Activated B cell treated with CpG ODN at 0.5 μM for 24 hours (primary cell): ENCODE measurements at places on chromosomes 12 and 14.

DNA sequence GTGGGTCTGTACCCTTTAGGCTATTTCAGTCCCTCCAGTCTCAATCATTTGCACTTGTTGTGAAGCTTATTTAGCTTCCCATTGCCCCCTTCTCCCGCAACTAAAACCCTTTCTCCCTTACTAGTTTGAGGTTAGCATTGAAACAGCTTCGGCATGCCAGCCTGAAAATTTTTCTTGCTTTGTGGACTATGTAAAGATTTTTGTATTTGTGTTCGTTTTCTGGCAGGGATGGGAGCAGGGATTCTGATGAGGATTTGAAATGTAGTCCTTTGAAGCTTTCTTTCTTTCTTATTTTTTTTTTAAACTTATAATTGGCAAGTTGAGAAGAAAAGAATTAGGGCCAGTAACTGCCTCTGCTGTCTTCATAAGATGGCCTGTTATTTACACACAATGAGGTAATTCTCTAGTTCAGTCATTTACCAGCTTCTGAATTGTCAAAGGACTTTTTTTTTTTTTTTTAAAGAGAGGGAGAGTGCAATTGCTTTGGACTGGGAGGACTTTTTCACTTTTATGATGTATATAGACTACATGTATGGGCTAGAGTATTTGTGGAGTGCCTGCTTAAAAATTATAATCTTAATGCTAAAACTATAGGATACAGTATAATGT lies 29.0 kb downstream of the PALS1 start:
- DNase-seq, result no peak

- DNase-seq, result no peak
Observed at GRCh38 chr12:110249105-110249504, 31.9 kb upstream of the ATP2A2 start.

DNA sequence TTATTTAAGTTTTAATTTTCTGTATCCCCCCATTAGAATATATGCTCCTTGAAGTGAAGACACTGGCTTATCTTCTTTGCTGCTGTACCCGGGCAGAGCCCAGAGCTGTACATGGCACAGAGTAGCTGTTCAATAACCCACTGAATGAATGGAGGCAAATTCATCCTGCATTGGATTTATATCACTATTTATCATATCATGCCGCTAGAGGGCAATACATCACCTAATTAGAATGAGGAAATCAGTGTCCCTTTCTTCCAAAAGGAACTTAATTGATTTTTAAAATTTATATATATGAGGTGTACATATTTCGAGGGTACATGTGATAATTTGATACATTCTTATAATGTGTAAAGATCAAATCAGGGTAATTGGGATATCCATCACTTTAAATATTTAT lies 89.2 kb upstream of the TMEM260 start:
- DNase-seq, result no peak

- DNase-seq, result no peak
Observed at GRCh38 chr12:46266382-46266791, 2.5 kb downstream of the SLC38A1 start.

- no peak for DNase-seq
Observed at GRCh38 chr14:23615856-23616255, 20.3 kb upstream of the DHRS2 start.

DNA sequence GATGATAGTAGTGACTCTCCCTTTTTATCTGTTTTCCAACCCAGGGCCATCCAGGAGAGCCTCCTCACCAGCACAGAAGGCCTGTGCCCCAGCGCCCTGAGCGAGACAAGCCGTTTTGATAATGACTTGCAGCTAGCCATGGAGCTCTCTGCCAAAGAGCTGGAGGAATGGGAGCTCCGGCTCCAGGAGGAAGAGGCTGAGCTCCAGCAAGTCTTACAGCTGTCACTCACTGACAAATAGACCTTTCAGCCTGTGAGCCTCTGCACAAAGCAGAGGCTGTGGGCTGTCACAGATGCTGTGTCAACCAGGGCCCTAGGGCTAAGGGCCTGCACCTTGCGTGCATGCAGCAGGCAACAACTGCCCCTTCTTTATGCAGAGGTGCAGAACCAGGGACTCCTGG lies 11.0 kb downstream of the C12orf76 start:
- DNase-seq, result no peak

DNA sequence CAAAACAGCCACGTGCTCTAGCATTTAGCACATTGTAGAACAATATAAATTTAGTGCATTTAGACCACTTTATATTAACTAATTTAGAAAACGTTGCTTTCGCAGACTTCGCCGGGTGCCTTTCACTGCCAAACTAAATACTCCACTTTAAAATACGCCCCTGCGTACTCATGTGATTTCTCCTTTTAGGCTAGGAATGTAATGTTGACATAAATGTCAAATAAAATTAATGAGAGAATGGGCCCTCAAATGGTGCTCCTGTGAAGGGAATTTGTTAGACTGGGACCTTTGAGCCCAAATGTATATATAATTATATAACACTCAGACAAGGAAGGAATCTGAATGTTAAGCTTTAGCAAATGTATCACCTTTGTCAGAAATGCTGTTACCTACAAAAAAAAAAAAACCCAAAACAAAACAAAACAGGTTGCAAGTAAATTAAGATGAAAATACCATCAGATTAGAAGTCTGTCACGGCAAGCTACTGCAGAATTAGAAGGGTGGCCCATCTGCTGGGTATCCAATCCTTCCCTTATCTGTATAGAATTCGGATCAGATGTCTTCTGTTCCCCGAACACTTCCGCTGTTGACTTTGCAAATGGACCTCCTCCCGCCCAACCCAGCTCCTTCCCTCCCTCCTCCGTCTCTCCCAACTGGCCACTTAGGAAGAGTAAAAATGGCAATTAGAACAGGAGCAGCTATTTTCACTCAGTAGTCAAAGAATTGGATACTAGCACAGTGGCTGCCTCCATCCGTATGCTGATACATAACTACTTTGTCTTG lies 159.3 kb upstream of the FOXN3 start:
- DNase-seq, result no peak

- no peak for DNase-seq
Observed at GRCh38 chr12:58171914-58172313, 230.5 kb downstream of the ATP23 start.
